ENCODE measurements at places on chromosomes 12 and 14.

GRCh38 chr14:59020382-59020781 is 168.1 kb upstream of the DAAM1 start:
- no peak for DNase-seq

DNA sequence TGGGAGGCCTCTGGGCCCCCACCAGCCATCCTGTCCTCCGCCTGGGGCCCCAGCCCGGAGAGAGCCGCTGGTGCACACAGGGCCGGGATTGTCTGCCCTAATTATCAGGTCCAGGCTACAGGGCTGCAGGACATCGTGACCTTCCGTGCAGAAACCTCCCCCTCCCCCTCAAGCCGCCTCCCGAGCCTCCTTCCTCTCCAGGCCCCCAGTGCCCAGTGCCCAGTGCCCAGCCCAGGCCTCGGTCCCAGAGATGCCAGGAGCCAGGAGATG is 729 bp upstream of the GAPDH start:
- DNase-seq, result no peak

- no peak for DNase-seq
Measured at GRCh38 chr12:113134071-113134470, 1.5 kb downstream of the RASAL1 start.

GRCh38 chr14:106442857-106443256 is 916.5 kb downstream of the TMEM121 start:
- peak; percentile 71 for DNase-seq

GRCh38 chr12:93056971-93057535 is 128.0 kb upstream of the EEA1 start:
- DNase-seq, result no peak

GRCh38 chr14:56798447-56799342 is 11.6 kb downstream of the OTX2 start:
- DNase-seq, result no peak

- no peak for DNase-seq
Measured at GRCh38 chr12:120077260-120077659, 39.3 kb downstream of the RAB35 start.

DNA sequence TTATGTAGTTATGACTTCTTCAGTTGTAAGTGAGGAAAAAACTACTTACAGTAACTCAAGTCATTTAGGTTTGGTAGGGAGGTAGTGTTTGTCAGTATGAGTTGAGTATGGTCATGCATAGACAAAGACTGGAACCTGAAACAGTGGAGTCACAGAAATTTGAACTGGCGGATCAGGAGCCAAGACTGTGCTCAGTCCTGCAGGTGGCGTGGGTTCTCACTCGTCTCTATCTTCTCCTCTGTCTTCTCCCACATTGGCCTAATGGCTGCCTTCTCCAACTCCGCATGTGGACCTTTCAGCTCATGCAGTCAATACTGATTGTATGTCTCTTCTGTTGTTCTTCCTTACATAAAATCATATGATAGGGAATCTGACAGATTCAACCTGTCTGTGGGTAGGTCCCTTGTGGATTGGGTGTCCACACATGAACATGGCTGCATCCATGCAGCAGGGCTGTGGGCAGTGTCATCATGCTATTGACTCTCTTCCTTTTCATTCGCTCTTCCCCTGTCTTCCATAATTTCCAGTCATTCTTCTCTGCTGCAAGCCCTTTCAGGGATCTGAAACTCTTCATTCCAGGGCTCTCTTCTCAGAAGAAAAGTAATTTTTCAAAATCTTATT is 78.8 kb upstream of the NEDD1 start:
- DNase-seq, result no peak

GRCh38 chr12:107134558-107134957 is 41.2 kb upstream of the CRY1 start:
- DNase-seq, result no peak
